ENCODE measurements at places on chromosomes 16 and 17.

GRCh38 chr17:17909078-17909477 lies 63.1 kb downstream of the TOM1L2 start:
- no peak for DNase-seq

GRCh38 chr16:80680839-80681238 lies 123.6 kb downstream of the CDYL2 start:
- DNase-seq: no peak

GRCh38 chr17:36728030-36728991 lies 126.9 kb downstream of the MRM1 start:
- peak; percentile 37 for DNase-seq

DNA sequence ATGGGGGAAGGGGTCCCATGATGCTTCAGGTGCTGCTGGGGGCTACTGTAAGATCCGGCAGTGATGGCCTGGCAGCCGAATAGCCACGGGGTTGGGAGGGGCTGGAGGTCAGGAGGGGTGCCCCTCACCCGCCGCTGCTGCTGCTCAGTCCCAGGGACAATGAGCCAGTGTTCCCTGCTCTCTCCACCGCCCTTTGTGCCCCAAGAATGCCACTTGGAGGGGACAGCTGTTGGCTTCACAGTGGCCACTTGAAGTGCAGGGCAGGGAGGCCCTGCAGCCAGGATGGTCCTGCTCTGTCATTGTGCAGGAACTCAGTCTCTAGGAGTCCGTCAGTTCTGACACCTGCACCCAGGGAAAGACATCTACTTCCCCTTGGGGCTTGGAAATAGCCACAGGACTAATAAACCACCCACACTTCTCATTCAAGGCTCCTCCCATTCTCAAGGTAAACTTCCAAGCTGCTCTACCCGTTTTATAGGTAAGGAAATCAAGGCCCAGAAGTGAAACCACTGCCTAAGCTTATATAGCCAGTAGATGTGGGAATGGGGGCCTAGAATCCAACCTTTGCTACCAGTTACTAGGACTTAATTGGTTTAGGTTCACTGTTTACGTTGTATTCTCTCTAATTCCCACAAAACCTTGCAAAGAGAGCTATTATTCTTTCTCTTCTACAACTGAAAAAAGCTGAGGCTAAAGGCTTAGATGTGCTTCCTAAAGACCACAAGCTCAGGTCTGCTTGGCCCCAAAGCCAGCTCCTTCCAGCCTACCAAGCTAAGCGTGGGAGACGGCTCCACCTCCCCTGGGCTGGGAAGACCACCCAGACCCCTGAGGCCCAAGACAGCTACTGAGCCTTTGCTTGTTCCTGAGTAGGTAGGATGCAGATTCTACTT lies 6.2 kb upstream of the CPSF4L start:
- no peak for DNase-seq

GRCh38 chr16:68478526-68479250 lies 30.4 kb upstream of the SMPD3 start:
- no peak for DNase-seq

DNA sequence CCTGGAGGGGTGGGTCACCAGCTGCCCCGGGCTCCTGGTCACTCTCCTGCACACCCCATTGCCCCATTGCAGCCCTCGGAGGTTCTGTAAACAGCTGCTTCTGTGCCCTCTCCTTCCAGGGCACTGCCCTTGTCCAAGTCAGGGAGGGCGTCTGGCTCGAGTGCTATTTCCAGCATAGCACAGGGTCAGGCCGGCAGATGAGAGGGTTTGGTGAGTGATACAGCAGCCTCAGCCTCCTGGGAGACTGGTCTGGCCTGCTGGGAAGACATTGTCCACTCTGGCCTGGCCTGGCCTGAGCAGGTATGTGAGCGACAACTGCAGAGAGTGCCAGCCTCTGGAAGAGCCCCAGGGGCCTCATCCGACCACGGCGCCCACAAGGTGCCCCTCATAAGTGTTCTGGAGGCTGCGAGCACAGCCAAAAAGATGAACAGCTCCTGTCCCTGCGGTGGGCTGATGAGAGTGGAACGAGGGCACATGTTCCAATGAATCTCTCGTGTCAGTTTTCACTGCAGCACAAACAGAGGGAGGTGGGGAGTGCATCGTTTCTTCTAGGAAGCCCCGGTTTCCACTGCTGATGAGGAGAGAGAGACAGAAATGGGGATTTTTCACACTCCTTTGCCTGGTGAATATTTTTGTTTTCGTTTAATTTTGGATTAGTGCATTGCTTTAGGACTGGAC lies 105.8 kb upstream of the SDK2 start:
- no peak for DNase-seq

DNA sequence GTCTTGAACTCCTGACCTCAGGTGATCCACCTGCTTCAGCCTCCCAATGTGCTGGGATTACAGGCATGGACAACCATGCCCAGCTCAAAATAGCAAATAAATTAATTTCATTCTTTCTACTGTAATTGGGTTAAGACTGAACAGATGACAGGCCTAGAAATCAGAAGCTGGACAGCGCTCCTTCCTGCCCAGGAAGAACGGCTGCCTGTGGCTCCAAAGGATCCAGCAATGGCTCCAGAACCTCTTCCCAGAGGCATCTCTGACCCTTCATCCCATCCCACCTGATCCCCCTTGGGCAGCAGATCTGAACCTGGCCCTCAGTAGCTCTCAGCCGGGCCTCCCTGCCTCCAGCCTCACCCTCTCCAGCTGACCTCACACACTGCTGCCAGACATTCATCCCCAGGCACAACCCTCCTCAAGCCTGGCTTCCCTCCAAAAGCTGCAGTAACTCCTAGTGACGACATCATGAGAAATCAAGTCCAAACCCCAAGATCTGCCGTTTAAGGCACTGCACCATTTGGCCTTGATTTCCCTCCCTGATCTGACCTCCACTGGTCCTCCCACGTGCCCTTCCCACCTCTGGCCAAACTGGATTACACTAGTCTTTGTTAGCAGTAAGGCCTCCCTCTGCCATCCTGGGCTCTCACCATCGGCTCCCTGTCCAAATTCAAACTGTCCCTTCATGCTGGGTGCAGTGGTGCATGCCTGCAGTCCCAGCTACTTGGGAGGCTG lies 3.1 kb upstream of the MIF4GD start:
- DNase-seq: no peak

DNA sequence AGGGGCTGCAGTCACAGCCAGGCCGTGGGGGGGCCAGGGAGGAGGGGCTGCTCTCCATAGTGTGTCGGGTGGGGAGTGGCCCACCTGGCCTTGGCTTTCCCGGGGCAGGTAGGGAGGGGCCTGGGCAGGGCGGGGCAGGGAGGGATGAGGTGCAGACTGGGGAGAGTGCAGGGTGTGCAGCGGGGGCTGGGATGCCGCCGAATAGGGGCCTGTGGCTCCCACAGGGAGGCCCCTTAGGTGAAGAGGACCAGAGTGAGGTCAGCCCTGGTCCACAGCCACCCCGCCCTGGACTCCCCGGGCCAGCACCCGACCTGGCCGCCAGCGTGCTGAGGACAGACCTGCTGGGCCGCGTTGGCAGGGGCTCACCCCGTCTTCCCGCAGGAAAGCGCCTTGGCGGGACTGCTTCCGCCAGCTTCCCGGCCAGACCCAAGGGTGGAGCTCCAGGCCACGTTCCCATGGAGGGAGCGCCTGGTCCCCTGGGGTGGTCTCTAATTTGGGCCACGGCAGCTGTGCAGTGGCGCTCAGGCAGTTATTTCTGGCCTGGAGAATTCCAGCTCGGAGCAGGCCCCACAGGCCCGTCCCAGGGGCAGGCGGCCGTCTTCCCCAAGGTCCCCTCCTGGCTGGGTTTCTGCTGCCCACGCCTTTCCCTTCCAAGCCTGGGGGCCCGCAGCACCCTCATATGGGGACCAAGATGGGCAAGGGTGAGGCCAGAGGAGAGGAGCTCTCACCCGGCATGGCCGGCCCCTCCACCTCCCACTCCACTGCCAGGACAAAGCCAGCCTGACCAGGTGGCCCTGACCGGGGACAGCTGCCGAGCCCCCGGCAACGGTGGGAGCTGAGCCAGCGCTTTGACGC lies 27.9 kb downstream of the CACNA1H start:
- no peak for DNase-seq
